ENCODE measurements at places on chromosomes 16 and 17. TPM values are rescaled to one million over a fixed set of nuclear protein-coding genes. Genes with fewer than 3 reads are reported as not detected.

The KAT2A gene
- total RNA-seq = 46.5 TPM

- no peaks in the 10 kb centered on the region for H3K36me3 ChIP-seq
- H3K27me3 ChIP-seq = no peaks in the 10 kb centered on the region
- DNase-seq = no peak
- no peak overlapping the region for H3K27ac ChIP-seq
- H3K4me1 ChIP-seq = no peaks in the 10 kb centered on the region
- H3K4me3 ChIP-seq = no peak overlapping the region
These were observed 151.1 kb downstream of the ITFG1 start for GRCh38 chr16:47309581-47310312.

The STXBP4 gene
- total RNA-seq = 16.1 TPM

GRCh38 chr17:27654136-27654535 lies 23.1 kb downstream of the LGALS9 start:
- H3K4me3 ChIP-seq = no peak overlapping the region
- H3K4me1 ChIP-seq = no peaks in the 10 kb centered on the region
- no peaks in the 10 kb centered on the region for H3K36me3 ChIP-seq
- no peaks in the 10 kb centered on the region for H3K27me3 ChIP-seq
- H3K27ac ChIP-seq = no peak overlapping the region
- no peak for DNase-seq

DNA sequence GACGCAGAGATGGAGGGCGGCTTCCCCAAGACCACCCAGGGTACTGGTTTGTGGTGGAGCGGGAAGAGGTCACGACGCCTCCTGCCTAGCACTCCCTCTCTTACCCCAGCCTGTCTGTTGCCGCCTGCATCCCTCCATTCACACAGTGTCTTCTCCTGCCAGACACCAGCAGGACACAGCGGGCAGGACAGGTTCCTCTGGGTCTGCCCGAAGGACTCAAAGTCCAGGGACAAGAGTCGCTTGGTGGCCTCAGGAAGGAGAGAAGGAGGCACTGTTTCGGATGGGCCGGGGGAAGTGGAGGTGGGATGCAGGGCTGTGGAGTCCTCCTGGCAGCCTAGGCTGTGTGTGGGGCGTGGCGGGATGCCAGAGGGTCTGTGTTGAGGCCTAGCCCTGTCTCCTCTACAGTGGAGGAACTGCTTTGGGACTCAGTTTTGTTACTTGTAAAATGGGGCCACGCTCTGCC lies 19.6 kb upstream of the TNS4 start:
- no peaks in the 10 kb centered on the region for H3K27me3 ChIP-seq
- peak overlapping the region; percentile 17 for H3K27ac ChIP-seq
- no peak overlapping the region for H3K4me3 ChIP-seq
- no peak for DNase-seq

The DUS1L gene
- total RNA-seq = 129 TPM

The NKD1 gene
- 37.9 TPM for total RNA-seq

The CCDC57 gene
- total RNA-seq = 31.0 TPM

The CD300H gene
- total RNA-seq = not detected

- H3K4me3 ChIP-seq = no peak overlapping the region
- H3K27ac ChIP-seq = no peak overlapping the region
- no peak for DNase-seq
These were observed 15.7 kb upstream of the KPNB1 start for GRCh38 chr17:47633996-47634395.

- H3K4me1 ChIP-seq = peaks cover 26% of the 10 kb centered on the region
- H3K27ac ChIP-seq = no peak overlapping the region
- peaks cover 9% of the 10 kb centered on the region for H3K36me3 ChIP-seq
- H3K4me3 ChIP-seq = no peak overlapping the region
- no peaks in the 10 kb centered on the region for H3K27me3 ChIP-seq
- DNase-seq = no peak
These were observed 4.1 kb downstream of the PPP1R9B start for GRCh38 chr17:50146230-50146926.

DNA sequence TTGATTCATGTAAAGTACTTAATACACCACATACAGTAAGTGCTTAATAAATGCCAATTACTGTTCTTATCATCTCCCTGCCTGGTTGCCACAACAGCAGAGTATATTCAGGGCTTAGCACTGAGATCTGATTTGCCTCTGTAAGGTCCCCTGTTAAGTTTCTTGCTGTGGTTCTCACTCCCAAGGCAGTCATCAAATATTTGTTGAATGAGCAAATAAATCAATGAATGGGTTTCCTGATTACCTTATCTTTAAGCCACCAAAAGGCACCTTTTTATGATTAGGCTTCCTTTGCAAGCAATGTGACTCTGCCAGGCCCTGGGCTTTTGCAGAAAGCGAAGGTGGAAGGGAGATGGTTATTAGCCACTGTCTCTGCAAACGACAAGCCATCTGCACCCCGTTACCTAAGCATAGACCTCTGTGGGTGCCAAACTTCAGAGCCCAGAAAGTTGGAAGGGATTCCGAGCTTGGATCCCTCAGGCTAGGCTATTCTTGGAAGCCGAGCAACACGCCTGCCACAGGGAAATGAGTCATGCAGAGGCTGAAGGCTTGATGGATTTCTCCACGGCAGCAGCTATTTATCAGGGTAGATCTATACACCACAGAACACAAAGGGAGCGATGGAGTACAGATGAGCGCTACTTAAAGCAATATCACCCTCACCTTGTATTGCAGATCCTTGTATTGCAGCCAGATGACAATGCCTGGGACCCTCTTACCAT lies 102.0 kb downstream of the GRIN2A start:
- H3K36me3 ChIP-seq = no peaks in the 10 kb centered on the region
- H3K4me3 ChIP-seq = no peak overlapping the region
- no peaks in the 10 kb centered on the region for H3K27me3 ChIP-seq
- peaks cover 31% of the 10 kb centered on the region for H3K4me1 ChIP-seq
- peak; percentile 44 for DNase-seq

The PPM1E gene
- 0.09 TPM for total RNA-seq

The NBR1 gene
- 53.9 TPM for total RNA-seq

GRCh38 chr17:58391302-58391984 lies 25.9 kb downstream of the RNF43 start:
- DNase-seq = peak; percentile 93
- peaks cover 2% of the 10 kb centered on the region for H3K36me3 ChIP-seq
- no peak overlapping the region for H3K4me3 ChIP-seq
- no peaks in the 10 kb centered on the region for H3K27me3 ChIP-seq

The VPS4A gene
- total RNA-seq = 42.4 TPM

DNA sequence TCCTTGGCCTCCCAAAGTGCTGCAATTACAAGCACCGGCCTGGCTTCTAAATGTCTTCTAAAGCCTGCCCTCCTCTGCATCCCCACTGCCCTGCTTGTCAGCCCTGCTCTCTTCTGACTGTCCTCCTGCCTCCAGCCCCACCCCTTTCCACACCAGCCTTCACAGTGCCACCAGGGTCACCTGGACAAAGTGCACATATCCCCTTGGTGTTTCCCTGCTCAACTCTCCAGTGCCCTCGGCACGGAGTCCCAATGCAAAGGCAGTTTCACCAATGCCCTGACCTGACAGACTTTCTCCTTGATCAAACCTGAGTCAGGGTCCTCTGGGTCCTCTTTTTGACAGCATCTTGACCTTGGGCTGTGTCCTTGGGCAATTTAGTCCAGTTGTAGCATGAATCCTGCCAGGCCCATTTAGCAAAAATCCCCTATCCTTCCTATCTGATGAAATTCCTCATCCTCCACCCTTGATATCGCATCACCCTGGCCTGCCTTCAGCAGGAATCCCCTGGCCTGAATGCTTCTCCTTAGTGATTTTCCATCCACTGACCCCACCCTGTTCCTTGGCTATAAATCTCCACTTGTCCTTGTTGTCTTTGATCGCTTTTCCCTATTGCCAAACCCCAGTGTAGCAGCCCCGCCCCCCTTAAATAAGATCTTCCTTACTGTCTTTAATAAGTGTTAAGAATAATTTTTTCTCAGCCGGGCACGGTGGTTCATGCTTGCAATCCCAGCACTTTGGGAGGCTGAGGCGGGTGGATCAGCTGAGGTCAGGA lies 42.7 kb upstream of the ETV4 start:
- peak overlapping the region; percentile 56 for H3K27ac ChIP-seq
- DNase-seq = no peak
- H3K27me3 ChIP-seq = no peaks in the 10 kb centered on the region
- peaks cover 49% of the 10 kb centered on the region for H3K4me1 ChIP-seq
- no peak overlapping the region for H3K4me3 ChIP-seq
- no peaks in the 10 kb centered on the region for H3K36me3 ChIP-seq

The MAFG gene
- total RNA-seq = 29.1 TPM

- no peak overlapping the region for H3K27ac ChIP-seq
- no peak for DNase-seq
- no peak overlapping the region for H3K4me3 ChIP-seq
- no peaks in the 10 kb centered on the region for H3K27me3 ChIP-seq
- peaks cover 3% of the 10 kb centered on the region for H3K36me3 ChIP-seq
- no peaks in the 10 kb centered on the region for H3K4me1 ChIP-seq
These were observed 30.9 kb upstream of the SLC25A19 start for GRCh38 chr17:75319904-75320691.

The SPNS1 gene
- 55.3 TPM for total RNA-seq

DNA sequence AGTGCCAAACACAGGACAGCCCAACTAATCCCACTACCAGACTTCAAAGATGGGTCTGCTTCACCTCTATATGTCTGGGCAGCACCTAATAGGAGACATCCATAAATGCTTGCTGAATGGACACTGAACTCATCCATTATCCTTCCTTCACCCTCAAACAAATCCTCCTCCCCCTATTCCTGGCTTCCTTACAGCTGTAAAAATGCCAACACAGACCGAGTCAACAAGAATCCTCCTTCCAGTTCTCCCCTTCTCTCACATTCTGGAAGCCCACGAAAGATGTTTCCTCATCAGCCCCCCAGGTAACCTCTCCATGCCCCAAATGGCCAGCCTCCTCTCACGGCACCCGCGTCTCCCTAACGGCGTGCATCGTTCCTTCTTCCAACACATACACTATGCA lies 12.3 kb downstream of the PELP1 start:
- H3K27ac ChIP-seq = peak overlapping the region; percentile 10
- no peak for DNase-seq
- no peak overlapping the region for H3K4me3 ChIP-seq
- no peaks in the 10 kb centered on the region for H3K36me3 ChIP-seq
- H3K4me1 ChIP-seq = no peaks in the 10 kb centered on the region

- H3K36me3 ChIP-seq = no peaks in the 10 kb centered on the region
- no peak overlapping the region for H3K27ac ChIP-seq
- no peaks in the 10 kb centered on the region for H3K4me1 ChIP-seq
- no peaks in the 10 kb centered on the region for H3K27me3 ChIP-seq
- DNase-seq = no peak
These were observed 244.4 kb downstream of the HS3ST3B1 start for GRCh38 chr17:14545156-14545906.

The NR1D1 gene
- total RNA-seq = 11.3 TPM

GRCh38 chr17:80955078-80955477 lies 36.6 kb upstream of the CHMP6 start:
- no peak overlapping the region for H3K4me3 ChIP-seq
- DNase-seq = no peak
- 0 out of 2 replicates have a peak, but pooled peaks cover 4% of the 10 kb centered on the region for H3K4me1 ChIP-seq
- no peaks in the 10 kb centered on the region for H3K36me3 ChIP-seq

- H3K4me1 ChIP-seq = no peaks in the 10 kb centered on the region
- H3K27ac ChIP-seq = no peak overlapping the region
These were observed 91.3 kb downstream of the TBC1D16 start for GRCh38 chr17:79944251-79944812.

The APOBR gene
- total RNA-seq = 0.61 TPM

- H3K36me3 ChIP-seq = no peaks in the 10 kb centered on the region
- no peaks in the 10 kb centered on the region for H3K4me1 ChIP-seq
- no peak for DNase-seq
- H3K4me3 ChIP-seq = no peak overlapping the region
These were observed 85.6 kb downstream of the SOX9 start for GRCh38 chr17:72206376-72206775.

GRCh38 chr16:1325673-1326371 lies 7.6 kb upstream of the BAIAP3 start:
- H3K36me3 ChIP-seq = peaks cover 2% of the 10 kb centered on the region
- H3K4me3 ChIP-seq = no peak overlapping the region
- no peak for DNase-seq
- H3K27ac ChIP-seq = no peak overlapping the region

The TEX19 gene
- total RNA-seq = 3.4 TPM

The ST3GAL2 gene
- 31.1 TPM for total RNA-seq

GRCh38 chr16:69934044-69934443 lies 17.1 kb upstream of the CLEC18A start:
- H3K36me3 ChIP-seq = peaks cover 3% of the 10 kb centered on the region
- H3K27me3 ChIP-seq = no peaks in the 10 kb centered on the region
- no peak for DNase-seq
- H3K27ac ChIP-seq = no peak overlapping the region
- no peaks in the 10 kb centered on the region for H3K4me1 ChIP-seq

DNA sequence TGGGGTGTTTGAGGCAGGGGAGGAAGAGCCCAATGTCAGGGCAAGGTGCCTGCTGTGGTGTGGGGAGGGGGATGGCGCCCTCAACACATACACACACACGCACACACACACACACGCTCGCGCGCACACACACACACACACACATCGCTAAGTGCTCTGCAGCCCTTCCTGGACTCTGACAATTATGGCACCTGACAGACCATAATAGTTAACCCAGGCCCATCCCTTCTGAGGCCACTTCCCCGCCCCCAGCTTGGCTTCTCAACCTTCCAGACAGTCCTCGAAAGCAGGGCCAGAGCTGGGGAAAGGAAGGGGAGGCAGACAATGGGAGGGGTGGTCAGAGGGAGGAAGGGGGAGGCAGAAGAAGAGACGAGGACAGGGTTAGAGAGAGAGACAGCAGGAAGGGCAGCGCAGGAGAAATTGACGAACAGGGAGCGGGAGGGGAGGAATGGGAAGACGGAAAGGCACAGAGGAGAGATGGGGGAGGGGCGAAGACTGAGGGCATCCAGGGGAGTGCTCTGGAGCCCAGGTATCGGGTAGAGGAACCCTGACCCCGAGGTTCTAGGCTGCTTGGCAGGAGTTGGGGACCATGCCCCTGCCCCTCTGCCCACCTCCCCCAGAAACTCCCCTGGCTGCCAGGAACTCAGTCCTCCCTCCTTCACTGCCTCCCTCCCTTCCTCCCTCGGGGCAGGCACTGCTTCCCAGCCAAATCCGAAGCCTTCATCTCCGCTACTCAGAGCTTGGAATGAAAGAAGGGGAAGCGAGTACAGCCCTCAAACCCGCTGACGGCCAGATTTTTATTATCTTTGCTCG lies 4.0 kb downstream of the SRCIN1 start:
- DNase-seq = peak; percentile 68
- peak overlapping the region; percentile 82 for H3K27ac ChIP-seq
- no peaks in the 10 kb centered on the region for H3K27me3 ChIP-seq
- no peaks in the 10 kb centered on the region for H3K36me3 ChIP-seq

DNA sequence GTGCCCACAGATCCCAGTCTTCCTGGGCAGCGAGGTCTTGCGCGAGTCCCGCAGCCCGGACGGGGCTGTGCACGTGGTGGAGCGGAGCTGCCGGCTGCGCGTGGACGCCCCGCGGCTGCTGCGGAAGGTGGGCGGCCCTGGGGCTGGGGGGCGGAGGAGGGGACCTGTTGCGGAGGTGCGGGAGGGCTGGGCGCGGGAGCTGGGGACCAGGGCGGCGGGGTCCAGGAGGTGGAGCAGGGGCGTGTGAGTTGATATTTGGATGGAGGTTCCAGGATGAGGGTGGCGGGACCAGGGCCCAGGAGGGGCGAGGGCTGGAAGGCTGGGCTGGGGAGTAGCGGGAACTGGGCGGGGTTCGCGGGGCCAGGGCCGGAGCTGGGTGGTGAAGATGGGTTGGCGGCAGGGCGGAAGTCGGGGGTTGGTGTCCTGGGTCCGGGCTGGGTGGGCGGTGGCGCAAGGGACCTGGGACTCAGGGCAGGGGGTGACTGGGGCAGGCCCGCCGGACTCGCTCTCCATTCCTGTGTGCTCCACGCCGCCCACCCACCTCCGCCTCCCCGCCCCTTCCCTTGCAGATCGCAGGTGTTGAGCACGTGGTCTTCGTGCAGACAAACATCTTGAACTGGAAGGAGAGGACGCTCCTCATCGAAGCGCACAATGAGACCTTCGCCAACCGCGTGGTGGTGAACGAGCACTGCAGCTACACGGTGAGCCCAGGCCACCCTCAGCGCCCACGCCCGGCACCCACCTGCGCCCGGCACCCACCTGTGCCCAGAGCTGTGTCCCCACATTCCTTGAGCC lies 29.6 kb downstream of the SEC14L5 start:
- DNase-seq = no peak
- no peaks in the 10 kb centered on the region for H3K27me3 ChIP-seq

Data from Caco-2 (cell line).